AG10803 (cell line): ENCODE measurements at places on chromosomes 3 and 15.

- DNase-seq: no peak
These were observed 55.5 kb upstream of the CMTM7 start for GRCh38 chr3:32336113-32336498.

DNA sequence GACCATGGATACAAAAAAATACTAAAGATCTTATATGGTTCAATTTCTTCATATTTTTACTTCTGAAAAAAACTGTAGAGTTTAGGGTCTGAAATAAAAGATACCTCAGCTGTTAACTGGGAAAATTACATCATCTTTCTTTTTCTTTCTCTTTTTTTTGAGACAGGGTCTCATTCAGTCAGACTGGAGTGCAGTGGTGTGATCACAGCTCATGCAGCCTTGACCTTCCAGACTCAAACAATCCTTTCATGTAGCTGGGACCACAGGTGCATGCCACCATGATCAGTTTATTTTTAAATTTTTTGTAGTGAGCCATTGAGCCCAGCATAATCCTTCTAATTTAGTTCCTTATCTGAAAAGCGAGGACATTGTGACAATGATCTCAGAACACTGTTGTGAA lies 39.6 kb upstream of the TKT start:
- DNase-seq: no peak

DNA sequence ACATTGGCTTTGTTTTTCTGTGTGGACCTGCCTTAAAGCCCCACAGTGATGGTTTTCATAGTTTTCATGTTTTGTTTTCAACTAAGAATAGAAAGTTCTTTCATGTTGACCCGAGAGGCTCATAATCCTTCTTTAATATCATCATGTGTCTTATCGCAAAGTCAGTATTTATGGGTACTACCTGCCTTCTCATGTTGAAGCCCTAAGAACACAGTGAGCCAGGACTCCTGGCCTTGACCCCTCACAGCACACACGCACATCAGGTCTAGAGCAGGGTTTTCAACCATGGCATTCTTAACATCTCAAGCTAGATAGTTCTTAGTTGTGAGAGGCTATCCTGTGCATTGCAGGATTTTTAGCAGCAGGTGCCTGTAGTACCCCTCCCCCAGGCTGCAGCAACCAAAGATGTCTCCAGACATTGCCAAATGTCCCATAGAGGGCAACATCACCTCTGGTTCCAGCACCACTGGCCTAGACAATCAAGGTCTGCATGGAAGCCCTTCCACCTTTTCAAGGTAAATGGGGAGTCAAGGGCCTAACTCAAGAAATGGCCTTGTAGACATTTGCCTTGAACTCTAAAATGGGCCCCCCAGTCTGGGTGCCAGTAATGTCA lies 118.3 kb downstream of the MTHFS start:
- DNase-seq: no peak

GRCh38 chr3:8856721-8857120 lies 87.3 kb upstream of the OXTR start:
- peak; percentile 89 for DNase-seq

- no peak for DNase-seq
These were observed 346.6 kb upstream of the MEIS2 start for GRCh38 chr15:37446921-37447320.

GRCh38 chr15:62498278-62498677 lies 333.2 kb upstream of the C2CD4B start:
- no peak for DNase-seq

GRCh38 chr15:39631357-39631756 lies 50.5 kb downstream of the THBS1 start:
- DNase-seq: no peak

- no peak for DNase-seq
These were observed 25.0 kb upstream of the SCN10A start for GRCh38 chr3:38840987-38841386.

- DNase-seq: no peak
These were observed 230.5 kb upstream of the PROK2 start for GRCh38 chr3:72015463-72015862.

DNA sequence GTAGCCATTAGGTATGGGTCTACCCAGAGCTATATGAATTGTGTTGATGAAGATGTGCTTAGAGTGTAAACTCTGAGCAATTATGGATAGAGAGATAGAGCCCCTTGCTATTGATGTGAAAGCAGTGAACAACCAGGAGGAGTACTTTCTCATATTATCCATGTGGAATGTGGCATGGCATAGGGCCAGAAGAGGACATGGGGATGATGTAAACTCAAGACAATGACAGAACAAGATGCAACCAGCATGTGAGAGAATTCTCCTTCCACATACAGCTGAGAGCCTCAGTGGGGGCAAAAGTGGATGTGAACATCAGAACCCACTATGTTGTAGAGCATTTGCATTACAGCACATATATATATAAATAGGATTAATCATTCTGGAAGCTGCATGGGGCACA lies 36.4 kb upstream of the BNC1 start:
- DNase-seq: peak; percentile 71
